ENCODE measurements at places on chromosomes 6 and 20. TPM values are rescaled to one million over a fixed set of nuclear protein-coding genes. Genes with fewer than 3 reads are reported as not detected.

GRCh38 chr20:47290008-47290407 is 66.5 kb downstream of the ZMYND8 start:
- no peak for DNase-seq

DNA sequence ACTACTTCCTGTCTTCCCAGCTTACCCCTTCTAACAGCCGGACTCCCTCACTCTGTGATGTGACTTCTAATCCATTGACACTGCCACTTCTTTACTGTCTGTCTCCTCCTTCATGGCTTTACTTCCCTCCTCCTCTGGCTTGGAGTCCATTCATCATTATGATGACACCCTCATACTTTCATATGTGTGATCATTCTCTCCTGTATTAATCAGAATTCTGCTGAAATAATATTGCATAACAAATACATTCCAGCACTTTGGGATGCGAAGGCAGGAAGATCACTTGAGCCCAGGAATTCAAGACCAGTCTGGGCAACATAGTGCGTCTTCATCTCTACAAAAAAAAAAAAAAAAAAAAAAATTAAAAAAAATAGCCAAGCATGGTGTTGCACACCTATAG is 147.9 kb upstream of the BTBD3 start:
- no peak for DNase-seq

SLC35D3 gene
- total RNA-seq: not detected

THBS2 gene
- 0.16 TPM for total RNA-seq

CAGE1 gene
- total RNA-seq: 0.40 TPM

THBD gene
- total RNA-seq: not detected

Measured in SK-MEL-5 (cell line).